Right lung (tissue), 10 donors: ENCODE measurements at places on chromosomes 2 and 18. TPM values are rescaled to one million over a fixed set of nuclear protein-coding genes. Genes with fewer than 3 reads are reported as not detected.

Gene CRYGD
- 0.25 TPM for polyA plus RNA-seq

Gene PPIG
- polyA plus RNA-seq, result 111 TPM

Gene TLX2
- polyA plus RNA-seq, result not detected

Gene IL36G
- 0.46 TPM for polyA plus RNA-seq

Gene SLC38A11
- 1.1 TPM for polyA plus RNA-seq

Gene HRH4
- 0.20 TPM for polyA plus RNA-seq

Gene AQP12B
- polyA plus RNA-seq, result not detected

Gene LRRTM4
- polyA plus RNA-seq, result 2.4 TPM

Gene STPG4
- 0.13 TPM for polyA plus RNA-seq

Gene NFATC1
- 6.9 TPM for polyA plus RNA-seq

Gene SPP2
- not detected for polyA plus RNA-seq

Gene NGEF
- 2.7 TPM for polyA plus RNA-seq

Gene C1GALT1C1L
- polyA plus RNA-seq, result 2.4 TPM

Gene LRRTM1
- 2.2 TPM for polyA plus RNA-seq

Gene TFPI
- polyA plus RNA-seq, result 203 TPM

Gene HOXD12
- not detected for polyA plus RNA-seq

Gene PRPF40A
- 150 TPM for polyA plus RNA-seq

Gene ID2
- polyA plus RNA-seq, result 325 TPM

Gene IGFBP5
- polyA plus RNA-seq, result 102 TPM

Gene FBXO48
- 3.3 TPM for polyA plus RNA-seq

DNA sequence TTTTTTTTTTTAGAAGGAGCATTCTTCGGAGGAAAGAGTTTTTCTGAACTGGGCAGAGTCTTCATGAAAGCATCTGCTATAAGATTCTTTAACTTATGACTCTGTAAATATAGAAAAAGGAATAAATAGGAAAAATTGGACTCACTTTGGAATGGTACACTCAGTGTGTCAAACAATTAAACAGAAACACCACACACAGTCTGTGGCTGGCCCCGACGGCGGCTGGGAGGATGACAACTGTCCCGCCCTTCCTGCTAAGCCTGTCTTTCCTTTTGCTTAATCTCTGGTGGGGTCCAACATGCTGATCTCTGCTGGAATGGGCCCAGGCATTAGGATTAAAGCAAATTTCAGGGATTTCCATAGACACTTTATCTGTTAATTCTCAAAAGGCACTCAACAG lies 12.5 kb upstream of the RAB31 start:
- no peak for DNase-seq

GRCh38 chr18:48566589-48566988 lies 27.8 kb downstream of the CTIF start:
- DNase-seq, result no peak

DNA sequence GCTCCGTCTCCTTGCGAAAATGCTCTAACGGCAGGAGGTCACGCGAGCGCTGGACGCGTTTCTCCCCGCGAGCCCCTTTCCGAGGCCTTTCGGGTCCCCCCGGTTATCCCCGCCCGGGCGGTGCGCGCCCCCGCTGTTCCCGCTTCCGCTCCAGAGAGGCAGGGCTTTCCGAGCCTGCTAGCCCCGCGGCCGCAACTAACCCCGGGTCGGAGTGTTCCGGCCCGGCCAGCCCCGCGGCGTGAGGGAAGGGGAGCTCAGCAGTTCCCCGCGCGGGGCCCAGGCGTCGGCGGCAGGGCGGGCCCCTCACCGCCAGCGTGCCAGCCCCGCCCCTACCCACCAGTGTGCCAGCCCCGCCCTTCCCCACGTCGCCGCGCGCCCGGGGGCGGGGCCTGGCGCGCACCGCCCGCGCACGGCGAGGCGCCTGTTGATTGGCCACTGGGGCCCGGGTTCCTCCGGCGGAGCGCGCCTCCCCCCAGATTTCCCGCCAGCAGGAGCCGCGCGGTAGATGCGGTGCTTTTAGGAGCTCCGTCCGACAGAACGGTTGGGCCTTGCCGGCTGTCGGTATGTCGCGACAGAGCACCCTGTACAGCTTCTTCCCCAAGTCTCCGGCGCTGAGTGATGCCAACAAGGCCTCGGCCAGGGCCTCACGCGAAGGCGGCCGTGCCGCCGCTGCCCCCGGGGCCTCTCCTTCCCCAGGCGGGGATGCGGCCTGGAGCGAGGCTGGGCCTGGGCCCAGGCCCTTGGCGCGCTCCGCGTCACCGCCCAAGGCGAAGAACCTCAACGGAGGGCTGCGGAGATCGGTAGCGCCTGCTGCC lies at the start of gene MSH6:
MSH6 (plus strand) TSS at position 475 of the 815 bp plus-strand sequence; CDS start at position 564, 89 bp downstream.
- DNase-seq, result peak; percentile 92

- DNase-seq, result no peak
Measured at GRCh38 chr2:68809324-68810240, 61.6 kb downstream of the BMP10 start.

DNA sequence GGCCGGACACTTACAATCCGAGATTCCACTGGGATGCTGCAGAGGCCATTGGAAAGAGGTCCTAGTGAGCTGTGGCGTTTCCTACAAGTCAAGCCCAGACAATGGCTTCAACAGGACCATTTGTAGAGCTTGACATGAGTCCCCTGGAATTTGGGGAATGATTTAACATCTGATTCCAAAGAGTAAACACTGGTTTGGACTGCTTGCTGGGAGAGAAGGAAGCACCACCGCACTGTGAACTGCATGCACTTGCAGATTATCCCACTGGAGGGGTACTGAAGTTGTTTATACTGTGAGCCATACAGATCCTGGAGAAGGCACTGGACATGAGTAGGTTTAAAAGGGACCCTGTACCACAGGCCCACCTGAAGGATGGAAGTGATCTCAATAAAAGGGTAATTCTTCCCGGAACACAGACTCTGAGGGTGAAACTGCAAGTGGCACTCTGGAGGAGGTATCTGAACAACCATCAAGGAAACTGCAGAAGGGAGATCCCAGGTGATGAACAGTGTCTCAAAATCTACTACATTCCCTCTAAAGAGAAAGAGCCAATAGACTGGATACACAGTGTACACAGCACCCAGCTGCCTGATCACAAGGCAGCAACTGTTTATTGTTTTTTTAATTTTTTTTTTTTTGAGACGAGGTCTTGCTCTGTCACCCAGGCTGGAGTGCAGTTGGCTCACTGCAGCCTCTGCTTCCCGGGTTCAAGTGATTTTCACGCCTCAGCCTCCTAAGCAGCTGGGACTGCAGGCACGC lies 4.3 kb upstream of the RAB6C start:
- DNase-seq, result no peak

DNA sequence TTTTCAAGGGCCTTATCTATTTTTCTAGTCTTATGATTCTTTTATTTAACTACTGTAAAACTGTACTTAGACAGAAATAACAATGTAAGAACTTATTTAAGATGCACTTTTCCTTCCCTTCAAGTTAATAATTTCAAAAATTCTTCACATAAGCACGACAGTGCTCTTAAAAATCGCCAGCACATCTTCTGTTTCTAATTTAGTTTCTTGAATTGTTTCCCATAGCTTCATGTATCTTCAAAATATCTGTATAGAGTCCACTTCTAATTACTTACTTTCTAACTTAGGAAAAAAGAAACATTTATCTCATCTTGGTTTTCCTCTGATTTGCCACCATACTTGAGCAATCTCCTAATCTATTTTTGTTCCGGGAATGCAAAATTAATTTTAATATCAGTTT lies 196.1 kb downstream of the BABAM2 start:
- DNase-seq, result no peak

GRCh38 chr2:65437392-65438135 lies 5.2 kb upstream of the SPRED2 start:
- no peak for DNase-seq

DNA sequence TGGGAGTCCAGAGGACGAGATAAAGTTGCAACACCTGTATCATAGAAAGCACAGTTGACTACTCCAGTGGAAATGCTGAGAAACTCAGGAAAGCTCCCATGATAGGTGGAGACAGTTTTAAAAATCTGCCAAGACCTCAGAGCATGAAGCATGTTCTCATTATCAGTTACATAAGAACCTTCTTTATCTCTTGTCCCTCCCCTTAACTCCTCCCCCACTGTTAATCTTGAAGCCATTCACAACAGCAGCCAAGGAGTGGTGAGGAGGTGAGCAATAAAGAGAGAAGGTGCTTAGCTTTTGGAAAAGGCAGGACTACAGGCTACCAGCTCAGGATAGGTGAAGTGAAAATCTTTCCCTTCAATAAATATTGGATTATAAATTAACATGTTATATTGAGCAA lies 657.9 kb downstream of the NYAP2 start:
- no peak for DNase-seq

GRCh38 chr2:53960476-53960875 lies 10.3 kb downstream of the PSME4 start:
- DNase-seq, result no peak

- no peak for DNase-seq
Measured at GRCh38 chr2:219127037-219127635, 33.5 kb downstream of the NHEJ1 start.

DNA sequence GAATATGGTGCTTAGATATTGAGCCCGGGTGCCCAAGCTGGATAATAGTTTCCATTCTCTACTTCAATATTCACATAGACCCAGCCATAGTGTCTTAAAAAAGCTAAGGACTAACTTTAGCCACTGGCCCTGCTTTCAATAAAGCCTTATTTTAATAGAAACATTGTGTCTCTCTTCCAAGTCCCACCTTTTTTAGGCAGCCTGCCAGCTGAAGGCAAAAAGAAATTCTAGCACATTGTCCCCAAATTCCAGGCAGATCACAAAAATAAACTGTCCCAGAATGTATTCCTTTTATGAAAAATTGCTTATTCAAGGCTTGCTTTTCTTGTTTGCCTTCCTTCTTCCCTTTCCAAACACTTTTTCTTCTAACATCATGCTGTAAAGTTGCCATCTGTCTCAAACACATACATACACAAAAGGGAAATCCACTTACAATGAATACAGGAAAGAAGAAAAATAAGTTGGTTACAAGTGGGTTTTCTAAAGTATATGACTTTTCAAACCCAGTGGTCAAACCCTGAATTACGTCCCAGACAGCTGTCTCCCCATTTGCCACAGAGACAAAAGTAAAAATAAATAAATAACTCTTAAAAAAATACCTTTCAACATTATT lies 778.5 kb downstream of the BCL11A start:
- no peak for DNase-seq

DNA sequence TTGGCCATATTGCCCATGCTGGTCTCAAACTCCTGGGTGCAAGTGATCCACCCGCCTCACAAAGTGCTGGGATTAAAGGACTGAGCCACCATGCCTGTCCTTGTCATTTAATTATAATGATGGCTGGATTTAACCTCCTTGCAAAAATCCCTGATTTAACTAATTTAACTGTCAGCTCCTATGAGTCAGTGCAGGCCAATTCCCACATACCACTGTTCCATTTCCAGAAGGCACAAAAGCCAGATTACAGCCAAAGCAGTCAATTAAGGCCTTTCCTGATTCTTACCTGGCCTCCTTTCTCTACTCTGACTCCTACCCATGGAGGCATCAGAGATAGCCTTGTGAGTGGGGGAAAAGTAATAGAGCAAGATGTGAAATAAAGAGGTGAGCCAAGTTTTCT lies 12.3 kb upstream of the SLC35F5 start:
- no peak for DNase-seq

- DNase-seq, result peak; percentile 2
Measured at GRCh38 chr18:43279015-43279744, 1.9 kb upstream of the SYT4 start.

GRCh38 chr2:172052000-172052983 lies 33.0 kb upstream of the DLX1 start:
- peak; percentile 17 for DNase-seq

DNA sequence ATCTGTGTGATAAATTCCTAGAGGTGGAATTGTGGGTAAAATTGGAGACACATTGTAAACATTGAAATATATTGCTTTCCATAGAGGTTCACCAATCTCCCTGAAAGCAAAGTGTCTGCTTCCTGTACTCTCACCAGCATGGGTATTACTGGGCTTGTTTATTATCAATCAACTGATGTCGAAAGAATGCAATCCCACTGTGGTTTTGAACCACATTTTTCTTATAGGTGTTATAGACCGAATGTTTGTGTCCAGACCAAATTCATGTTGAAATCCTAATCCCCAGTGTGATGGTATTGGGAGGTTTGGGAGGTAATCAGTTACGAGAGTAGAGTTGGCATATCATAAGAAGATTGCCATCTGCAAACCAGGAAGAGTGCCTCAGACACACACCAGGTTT lies 1212.4 kb downstream of the LRP1B start:
- DNase-seq, result no peak

DNA sequence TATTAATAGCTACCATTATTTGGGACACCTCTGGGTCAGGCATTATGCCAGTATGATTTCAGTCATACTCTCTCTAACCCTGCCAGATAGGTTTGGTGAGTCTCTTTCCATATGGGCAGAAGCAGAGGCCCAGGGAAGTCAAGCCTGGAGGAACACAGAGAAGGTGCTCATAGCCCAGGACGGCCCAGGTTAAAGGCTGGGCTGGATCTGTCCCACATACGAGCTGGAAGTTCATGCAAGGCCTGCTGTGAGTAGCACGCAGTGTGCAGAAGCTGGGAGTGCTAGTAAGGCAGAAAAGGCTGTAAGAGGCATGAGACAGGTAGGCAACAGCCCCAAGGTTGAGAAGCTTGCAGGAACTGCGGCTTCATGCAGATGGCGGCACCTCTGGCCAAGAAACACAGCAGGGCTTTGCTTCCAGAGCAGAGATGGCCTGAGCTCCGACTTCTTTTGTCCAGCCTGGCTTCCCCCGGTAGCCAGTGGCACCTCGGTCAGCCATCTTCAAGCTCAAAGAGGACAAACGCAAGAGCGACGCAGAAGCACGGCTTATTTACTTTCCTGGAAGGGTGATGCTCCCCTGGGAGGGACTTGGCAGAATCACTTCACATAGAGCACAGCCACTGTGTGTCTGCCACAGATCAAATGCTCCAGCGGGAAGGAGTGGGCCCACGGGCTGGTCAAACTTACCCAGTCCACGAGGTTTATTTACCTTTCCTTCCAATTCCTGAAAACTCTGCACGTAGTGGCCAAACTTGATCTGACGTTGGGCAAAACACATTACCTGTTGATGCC lies 58.5 kb upstream of the MAP4K4 start:
- no peak for DNase-seq

- DNase-seq, result no peak
Measured at GRCh38 chr2:15269043-15269442, 292.1 kb downstream of the NBAS start.

DNA sequence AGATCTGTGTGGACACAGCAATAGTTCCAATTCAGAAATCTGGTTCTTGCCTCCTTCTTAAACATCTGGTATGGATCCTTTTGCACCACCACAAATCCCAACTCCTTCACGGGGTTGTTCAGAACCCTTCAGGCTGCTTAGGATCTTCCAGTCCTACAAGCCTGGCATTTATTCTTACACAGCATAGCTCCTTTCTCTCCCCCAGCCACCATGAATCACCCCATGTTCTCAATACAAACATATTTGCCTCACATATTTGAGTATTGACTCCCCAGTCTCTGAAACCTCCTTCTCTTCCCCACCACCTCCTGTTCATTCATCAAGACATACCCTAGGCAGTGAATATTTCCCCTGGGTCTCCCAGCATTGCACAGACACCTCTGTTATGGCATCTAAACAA lies 155.2 kb downstream of the ALK start:
- peak; percentile 37 for DNase-seq

DNA sequence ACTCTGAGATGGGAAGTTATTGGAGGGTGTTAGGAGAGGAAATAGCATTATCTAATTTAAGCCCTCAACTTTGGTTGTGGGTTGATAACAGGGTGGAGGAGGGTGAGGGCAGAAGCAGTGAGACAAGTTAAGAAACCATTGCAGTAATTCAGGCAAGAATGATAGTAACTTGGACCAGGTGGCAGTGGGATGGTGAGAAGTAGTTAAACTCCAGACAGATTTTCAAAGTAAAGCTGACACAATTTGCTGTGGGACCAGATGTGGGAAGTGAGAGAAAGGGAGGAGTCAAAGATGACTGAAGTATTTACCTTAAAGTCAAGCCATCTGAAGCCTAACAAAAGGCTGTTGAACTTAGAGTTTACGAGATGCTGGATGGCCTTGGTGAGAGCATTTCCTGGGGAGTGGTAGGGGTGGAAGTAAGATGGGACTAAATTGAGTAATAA lies 163.2 kb upstream of the KLF7 start:
- DNase-seq, result no peak
